ENCODE measurements at places on chromosomes 7 and 10.

- DNase-seq = no peak
Measured at GRCh38 chr10:48714088-48714487, 29.4 kb downstream of the WDFY4 start.

DNA sequence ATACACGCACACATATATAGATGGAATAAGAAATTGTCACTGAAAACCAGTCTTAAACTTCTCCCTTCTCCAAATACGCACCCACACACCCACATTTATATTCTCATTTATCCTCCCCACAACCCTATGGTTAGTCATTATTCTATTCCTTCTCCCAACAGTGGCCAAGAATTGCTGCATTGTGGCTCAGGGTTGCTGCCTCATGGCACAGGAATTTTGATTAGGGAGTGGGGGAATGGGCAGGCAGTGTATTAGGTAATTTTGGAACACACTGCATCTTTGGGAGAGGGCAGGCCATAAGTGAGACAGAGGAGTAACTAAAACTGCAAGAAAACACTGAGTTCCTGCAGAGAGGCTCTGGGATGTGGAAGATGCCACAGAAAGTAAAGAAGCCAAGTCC, 35.7 kb downstream of the NAPEPLD start:
- DNase-seq = no peak

- no peak for DNase-seq
Measured at GRCh38 chr7:2632733-2633537, 1.1 kb downstream of the TTYH3 start.

DNA sequence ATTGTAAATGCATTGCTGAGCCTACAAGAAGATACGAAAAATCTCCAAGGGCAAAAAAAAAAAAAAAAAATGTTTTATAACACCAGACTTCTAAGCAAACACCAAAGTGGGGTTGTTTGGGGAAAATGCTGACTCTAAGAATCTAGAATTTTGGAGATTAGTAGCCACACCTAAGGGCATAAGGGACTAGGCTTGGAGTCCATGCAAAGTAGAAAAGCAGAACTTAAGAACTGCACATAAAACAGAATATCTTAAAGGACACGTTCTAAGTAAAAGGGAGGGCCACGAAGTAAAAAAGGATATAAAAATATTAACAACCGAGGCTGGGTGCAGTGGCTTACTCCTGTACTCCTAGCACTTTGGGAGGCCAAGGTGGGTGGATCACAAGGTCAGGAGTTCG, 269.8 kb upstream of the AUTS2 start:
- DNase-seq = no peak

DNA sequence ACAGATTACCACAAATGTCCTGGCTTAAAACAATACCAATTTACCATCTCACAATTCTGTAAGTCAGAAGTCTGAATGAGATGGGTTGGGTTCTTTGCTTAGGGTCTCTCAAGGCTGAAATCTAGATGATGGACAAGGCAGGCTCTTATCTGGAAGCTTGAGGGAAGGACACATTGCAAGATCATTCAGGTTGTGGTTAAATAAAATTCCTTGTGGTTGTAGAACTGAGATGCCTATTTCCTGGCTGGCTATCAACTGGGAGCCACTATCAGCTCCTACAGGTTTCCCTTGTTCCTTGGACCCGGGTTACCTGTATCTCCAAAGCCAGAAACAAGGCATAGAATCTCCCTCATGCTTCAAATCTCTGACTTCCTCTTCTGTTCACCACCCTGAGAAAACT, 148.4 kb downstream of the MDFIC start:
- DNase-seq = no peak

GRCh38 chr10:113239566-113240350, 289.7 kb downstream of the TCF7L2 start:
- no peak for DNase-seq
